ENCODE measurements at places on chromosomes 6 and 20. TPM values are rescaled to one million over a fixed set of nuclear protein-coding genes. Genes with fewer than 3 reads are reported as not detected.

Gene SLC35D3
- not detected for polyA plus RNA-seq

Gene HLA-DPB1
- polyA plus RNA-seq: 24.9 TPM

Gene WFDC10B
- polyA plus RNA-seq: not detected

Gene CPNE5
- 0.52 TPM for polyA plus RNA-seq

Gene CST4
- not detected for polyA plus RNA-seq

Gene YIPF3
- 68.3 TPM for polyA plus RNA-seq

Gene IL17F
- polyA plus RNA-seq: not detected

Gene ELOVL2
- polyA plus RNA-seq: not detected

Gene MYMX
- polyA plus RNA-seq: not detected

Gene PNPLA1
- not detected for polyA plus RNA-seq

Gene DCDC2
- not detected for polyA plus RNA-seq

Gene SOX18
- polyA plus RNA-seq: not detected
